ENCODE measurements at places on chromosomes 1 and 21. TPM values are rescaled to one million over a fixed set of nuclear protein-coding genes. Genes with fewer than 3 reads are reported as not detected.

The TNNT2 gene
- polyA plus RNA-seq: 0.57 TPM

The MAP3K21 gene
- polyA plus RNA-seq: 0.42 TPM

The NEGR1 gene
- 0.21 TPM for polyA plus RNA-seq

The APP gene
- polyA plus RNA-seq: 780 TPM

DNA sequence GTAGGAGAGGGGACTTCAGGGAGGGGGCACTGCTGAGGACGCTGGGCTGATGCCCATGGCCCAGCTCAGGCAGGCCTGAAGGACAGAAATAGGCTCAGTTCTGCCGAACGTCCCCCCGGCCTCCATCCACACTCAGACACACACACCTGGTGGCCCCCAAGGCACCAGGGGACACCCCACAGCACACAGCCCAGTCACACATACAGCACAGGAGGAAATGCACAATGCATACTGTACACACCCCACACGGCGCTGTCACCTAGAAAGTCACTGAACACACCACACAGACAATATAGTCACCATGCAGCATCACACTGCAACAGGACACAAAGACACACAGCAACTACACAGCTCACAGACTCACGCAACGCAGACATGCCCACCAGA, 562 bp downstream of the SYTL1 start:
- no peaks in the 10 kb centered on the region for H3K27me3 ChIP-seq
- H3K4me3 ChIP-seq: no peak overlapping the region
- no peak for DNase-seq
- H3K4me1 ChIP-seq: peaks cover 8% of the 10 kb centered on the region
- no peaks in the 10 kb centered on the region for H3K36me3 ChIP-seq

DNA sequence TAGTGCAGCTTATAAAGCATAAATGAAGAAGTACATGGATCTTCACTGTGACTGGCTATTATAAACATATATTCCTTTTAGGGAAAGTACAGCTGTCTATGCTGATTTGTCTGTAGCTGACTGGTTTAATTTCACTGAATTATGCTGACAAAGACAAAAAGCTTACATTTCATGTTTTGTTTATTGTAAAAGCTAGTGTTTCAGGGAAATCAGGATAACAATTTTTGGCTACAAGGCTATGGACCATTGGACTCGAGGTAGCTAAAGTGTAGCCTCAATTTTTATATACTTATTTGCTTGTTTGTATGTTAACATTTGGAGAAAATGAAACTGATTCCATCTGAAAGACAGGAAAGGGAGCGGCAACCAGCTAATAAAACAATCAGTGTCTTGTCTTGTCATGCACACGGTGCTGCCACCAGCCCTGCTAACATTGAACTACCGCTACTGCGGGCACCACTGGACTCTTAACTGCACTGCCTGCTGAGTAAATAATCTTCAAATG, 480.2 kb downstream of the COL11A1 start:
- DNase-seq: peak; percentile 22
- no peaks in the 10 kb centered on the region for H3K27me3 ChIP-seq
- H3K4me1 ChIP-seq: no peaks in the 10 kb centered on the region
- no peaks in the 10 kb centered on the region for H3K36me3 ChIP-seq

GRCh38 chr1:227740401-227740960, 5.2 kb downstream of the SNAP47 start:
- H3K4me1 ChIP-seq: peaks cover 7% of the 10 kb centered on the region
- H3K4me3 ChIP-seq: no peak overlapping the region
- H3K36me3 ChIP-seq: no peaks in the 10 kb centered on the region
- H3K27me3 ChIP-seq: no peaks in the 10 kb centered on the region

- H3K36me3 ChIP-seq: no peaks in the 10 kb centered on the region
- no peaks in the 10 kb centered on the region for H3K27me3 ChIP-seq
- no peaks in the 10 kb centered on the region for H3K4me1 ChIP-seq
Measured at GRCh38 chr1:70442490-70442889, 31.4 kb downstream of the CTH start.

DNA sequence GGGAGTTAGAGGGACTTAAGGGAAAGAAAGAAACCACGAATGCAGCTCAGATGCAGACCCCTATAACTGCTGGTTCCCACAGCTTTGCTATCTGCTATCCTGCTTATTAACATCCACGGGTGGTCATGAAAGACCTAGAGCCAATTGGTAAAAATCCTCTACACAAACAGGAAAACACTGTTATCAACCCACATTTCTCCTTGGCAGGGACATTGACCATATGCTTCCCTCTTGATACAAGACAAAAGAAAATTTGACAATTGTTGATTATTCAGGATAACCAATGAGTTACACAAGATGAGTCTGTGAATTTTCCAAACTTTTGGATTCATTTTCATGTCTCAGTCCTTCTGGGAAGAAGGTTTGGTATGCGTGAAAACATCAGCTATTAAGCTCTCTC, 90.4 kb downstream of the TIAM1 start:
- no peaks in the 10 kb centered on the region for H3K36me3 ChIP-seq
- no peak for DNase-seq
- H3K4me1 ChIP-seq: peaks cover 21% of the 10 kb centered on the region

GRCh38 chr1:177122461-177123251, 41.9 kb downstream of the ASTN1 start:
- no peaks in the 10 kb centered on the region for H3K36me3 ChIP-seq
- H3K4me3 ChIP-seq: no peak overlapping the region
- no peaks in the 10 kb centered on the region for H3K4me1 ChIP-seq
- H3K27me3 ChIP-seq: no peaks in the 10 kb centered on the region
- no peak for DNase-seq
- H3K27ac ChIP-seq: no peak overlapping the region

DNA sequence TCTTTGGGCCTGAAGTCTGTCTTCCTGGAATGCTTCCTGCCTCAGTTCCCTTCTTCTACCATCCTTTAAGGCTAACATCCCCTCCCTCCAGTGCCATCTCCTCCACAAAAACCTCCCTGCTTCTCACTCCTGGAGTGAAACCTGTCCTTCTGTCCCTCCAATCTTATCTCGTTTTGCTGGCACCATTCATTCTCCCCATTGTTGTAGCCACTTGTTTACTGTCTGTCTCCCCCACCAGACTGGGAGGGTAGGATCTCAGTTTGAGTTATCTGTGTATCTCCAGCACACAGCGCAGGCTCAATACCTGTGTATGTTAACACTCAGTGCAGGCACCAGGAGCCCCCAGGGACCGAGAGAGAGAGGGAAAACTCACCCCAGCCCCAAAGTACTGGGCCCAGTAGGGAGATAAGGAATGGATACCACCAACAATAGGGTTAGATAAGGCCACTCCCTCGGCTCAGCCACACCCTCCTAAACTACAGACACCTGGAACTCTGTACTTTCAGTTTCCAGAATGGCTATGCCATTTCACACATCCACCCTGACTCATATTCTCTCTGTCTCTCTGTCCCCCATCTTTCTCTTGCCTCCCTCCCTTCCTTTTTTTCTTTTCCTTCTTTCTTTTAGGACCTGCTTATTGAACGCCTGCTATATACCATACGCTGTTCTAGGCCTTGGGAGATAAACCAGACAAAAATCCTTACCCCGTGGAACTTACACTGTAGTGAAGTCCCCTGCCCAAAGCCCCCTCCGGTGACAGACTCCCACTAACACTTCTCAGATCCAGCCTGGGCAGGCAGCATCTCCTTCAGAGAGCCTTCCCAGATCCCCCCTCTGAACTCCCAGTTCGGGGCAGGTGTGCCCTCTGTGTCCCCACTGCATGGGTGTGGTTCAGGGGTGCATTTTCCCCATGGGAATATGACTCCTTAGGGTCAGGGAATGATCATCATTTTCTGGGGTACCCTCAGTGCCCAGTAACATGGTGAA, 3.3 kb upstream of the SSBP3 start:
- peak overlapping the region; percentile 99 for H3K27ac ChIP-seq
- no peak overlapping the region for H3K4me3 ChIP-seq
- H3K36me3 ChIP-seq: no peaks in the 10 kb centered on the region
- no peaks in the 10 kb centered on the region for H3K27me3 ChIP-seq
- no peak for DNase-seq
- peaks cover 10% of the 10 kb centered on the region for H3K4me1 ChIP-seq

GRCh38 chr1:42938645-42939615, 19.7 kb downstream of the SLC2A1 start:
- H3K27ac ChIP-seq: no peak overlapping the region
- DNase-seq: no peak
- H3K4me1 ChIP-seq: peaks cover 54% of the 10 kb centered on the region
- peaks cover 23% of the 10 kb centered on the region for H3K36me3 ChIP-seq

DNA sequence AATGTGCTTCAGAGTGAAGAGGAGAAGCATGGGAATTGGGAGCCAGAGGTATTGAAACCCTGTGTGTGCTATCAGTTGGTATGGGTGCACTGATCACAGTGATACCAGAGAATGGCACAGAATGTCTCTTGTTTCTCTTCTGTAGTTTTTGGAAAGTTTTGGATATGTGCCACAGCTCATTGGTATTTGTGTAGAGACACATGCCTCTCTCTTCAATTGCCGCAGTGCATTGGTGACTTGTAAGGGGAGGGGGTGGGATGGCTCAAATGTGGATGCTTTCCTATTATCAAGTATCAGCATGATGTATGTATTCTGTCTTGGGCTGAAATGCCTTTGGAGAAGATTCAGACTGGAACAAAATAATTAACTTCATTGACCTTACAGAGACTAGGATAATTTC, 101.0 kb downstream of the HMCN1 start:
- no peak overlapping the region for H3K27ac ChIP-seq
- no peak for DNase-seq
- H3K36me3 ChIP-seq: no peaks in the 10 kb centered on the region
- H3K4me3 ChIP-seq: no peak overlapping the region
- H3K27me3 ChIP-seq: no peaks in the 10 kb centered on the region
- peaks cover 28% of the 10 kb centered on the region for H3K4me1 ChIP-seq

GRCh38 chr1:34790985-34791384, 1.8 kb upstream of the GJA4 start:
- H3K36me3 ChIP-seq: no peaks in the 10 kb centered on the region
- H3K27ac ChIP-seq: no peak overlapping the region
- H3K27me3 ChIP-seq: no peaks in the 10 kb centered on the region
- no peak overlapping the region for H3K4me3 ChIP-seq
- DNase-seq: no peak
- peaks cover 2% of the 10 kb centered on the region for H3K4me1 ChIP-seq

GRCh38 chr1:204409836-204410687, 1.6 kb downstream of the PPP1R15B start:
- DNase-seq: no peak
- H3K27ac ChIP-seq: peak overlapping the region; percentile 97
- H3K27me3 ChIP-seq: no peaks in the 10 kb centered on the region
- peak overlapping the region; percentile 78 for H3K4me3 ChIP-seq
- H3K4me1 ChIP-seq: peaks cover 9% of the 10 kb centered on the region

DNA sequence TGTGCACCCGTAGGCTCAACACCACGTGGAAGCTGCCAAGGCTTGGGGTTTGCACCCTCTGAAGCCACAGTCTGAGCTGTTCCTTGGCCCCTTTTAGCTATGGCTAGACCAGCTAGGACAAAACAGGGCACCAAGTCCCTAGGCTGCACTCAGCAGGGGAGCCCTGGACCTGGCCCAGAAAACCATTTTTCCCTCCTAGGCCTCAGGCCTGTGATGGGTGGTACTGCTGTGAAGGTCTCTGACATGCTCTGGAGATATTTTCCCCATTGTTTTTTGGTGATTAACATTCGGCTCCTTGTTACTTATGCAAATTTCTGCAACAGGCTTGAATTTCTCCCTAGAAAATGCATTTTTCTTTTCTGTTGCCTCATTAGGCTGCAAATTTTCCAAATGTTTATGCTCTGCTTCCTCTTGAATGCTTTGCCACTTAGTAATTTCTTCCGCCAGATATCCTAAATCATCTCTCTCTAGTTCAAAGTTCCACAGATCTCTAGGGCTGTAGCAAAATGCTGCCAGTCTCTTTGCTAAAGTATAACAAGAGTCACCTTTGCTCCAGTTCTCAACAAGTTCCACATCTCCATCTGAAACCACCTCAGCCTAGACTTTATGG, 69.0 kb upstream of the KRTAP19-8 start:
- H3K27ac ChIP-seq: no peak overlapping the region
- DNase-seq: no peak
- H3K4me1 ChIP-seq: no peaks in the 10 kb centered on the region
- H3K27me3 ChIP-seq: no peaks in the 10 kb centered on the region
- H3K4me3 ChIP-seq: no peak overlapping the region

DNA sequence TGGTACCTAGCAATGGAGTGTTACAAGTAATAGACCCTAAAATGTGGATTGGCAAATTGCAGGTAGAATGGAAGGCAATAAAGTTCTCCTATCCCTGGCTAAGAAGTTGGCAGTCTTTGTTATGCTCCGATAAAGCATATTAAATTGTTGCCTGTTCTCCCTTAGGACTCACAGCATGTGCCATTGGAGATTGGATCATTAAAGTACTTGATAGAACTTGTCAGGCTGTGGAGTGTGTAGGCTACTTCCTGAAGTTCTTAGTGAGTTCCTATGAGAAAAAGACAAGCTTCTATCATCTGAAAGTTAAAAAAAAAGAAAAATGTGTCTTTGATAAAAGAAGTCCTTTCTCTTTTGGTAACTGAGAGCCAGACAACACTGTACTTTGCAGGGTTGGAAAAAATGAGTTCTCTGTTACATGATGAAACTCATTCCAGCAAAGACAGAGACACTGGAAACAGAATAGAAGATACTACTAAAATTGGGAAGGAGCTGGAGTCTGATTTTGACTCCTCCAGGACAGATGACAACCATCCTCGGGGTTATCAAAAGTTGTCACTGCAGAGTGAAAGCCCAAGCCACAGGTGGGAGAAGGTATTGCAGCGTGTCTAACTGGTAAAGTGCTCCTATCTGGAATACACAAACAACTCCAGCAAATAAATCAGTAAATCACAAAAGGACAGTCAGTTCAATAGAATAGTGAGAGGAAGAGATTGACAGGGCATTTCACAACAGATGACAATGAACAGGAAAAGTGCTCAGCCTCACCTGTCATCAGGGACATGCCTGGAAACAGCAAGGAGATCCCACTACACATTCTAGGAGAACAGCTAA, 87.5 kb upstream of the WDR26 start:
- DNase-seq: no peak
- no peaks in the 10 kb centered on the region for H3K27me3 ChIP-seq
- H3K4me1 ChIP-seq: no peaks in the 10 kb centered on the region
- H3K27ac ChIP-seq: no peak overlapping the region
- no peaks in the 10 kb centered on the region for H3K36me3 ChIP-seq

GRCh38 chr21:33314111-33314510, 10.7 kb upstream of the IFNAR1 start:
- DNase-seq: no peak
- H3K27me3 ChIP-seq: peaks cover 11% of the 10 kb centered on the region
- no peak overlapping the region for H3K27ac ChIP-seq
- H3K4me3 ChIP-seq: no peak overlapping the region
- no peaks in the 10 kb centered on the region for H3K36me3 ChIP-seq
- H3K4me1 ChIP-seq: peaks cover under 1% of the 10 kb centered on the region

- peaks cover 7% of the 10 kb centered on the region for H3K4me1 ChIP-seq
- H3K27me3 ChIP-seq: peaks cover 19% of the 10 kb centered on the region
- DNase-seq: no peak
- H3K36me3 ChIP-seq: no peaks in the 10 kb centered on the region
Measured at GRCh38 chr1:223214261-223214807, 71.3 kb upstream of the TLR5 start.

GRCh38 chr1:58689167-58689566, 10.7 kb downstream of the MYSM1 start:
- H3K36me3 ChIP-seq: peaks cover 84% of the 10 kb centered on the region
- DNase-seq: no peak
- no peak overlapping the region for H3K27ac ChIP-seq
- H3K27me3 ChIP-seq: no peaks in the 10 kb centered on the region
- no peak overlapping the region for H3K4me3 ChIP-seq
- H3K4me1 ChIP-seq: no peaks in the 10 kb centered on the region

Measured in SK-N-SH (cell line).